ENCODE measurements at places on chromosomes 1 and 21. TPM values are rescaled to one million over a fixed set of nuclear protein-coding genes. Genes with fewer than 3 reads are reported as not detected.

Gene SAMD13
- total RNA-seq: 0.39 TPM

Gene RNU1-3
- total RNA-seq: not detected

Gene RXFP4
- not detected for total RNA-seq

Gene EVA1C
- total RNA-seq: 53.0 TPM

Gene PLXNA2
- total RNA-seq: 2.0 TPM

Gene FASLG
- not detected for total RNA-seq

Gene JTB
- 164 TPM for total RNA-seq

Gene MARK1
- total RNA-seq: 0.16 TPM

Gene GFI1
- 0.24 TPM for total RNA-seq

Gene PLD5
- 1.7 TPM for total RNA-seq

Gene CTSK
- 1.4 TPM for total RNA-seq

Gene IL19
- not detected for total RNA-seq

Gene SPAG17
- not detected for total RNA-seq
